ENCODE measurements at places on chromosomes 2 and 18.
A peak's percentile ranks its signal among the peaks of the same experiment; 100 is the strongest.

DNA sequence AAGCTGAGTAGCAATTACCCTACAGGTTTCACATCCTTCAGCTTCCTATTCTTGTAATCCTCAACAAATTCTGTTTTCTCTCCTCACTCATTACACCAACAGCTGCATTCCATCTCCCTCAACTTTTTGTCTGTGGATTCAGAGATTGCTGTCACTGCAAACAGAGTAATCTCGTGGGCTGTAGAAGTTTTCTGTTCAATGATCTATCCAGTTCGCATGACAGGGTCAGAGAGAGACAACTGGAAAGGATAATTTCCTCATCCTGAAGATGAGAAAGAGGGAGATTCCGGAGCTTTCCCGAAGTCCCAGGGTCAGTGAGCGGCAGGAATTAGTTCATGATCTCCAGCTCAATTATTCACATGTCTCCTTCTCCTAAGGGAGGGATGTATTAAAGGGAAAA lies 75.7 kb downstream of the MYO5B start:
- H3K27ac ChIP-seq, result no peak overlapping the region
- H3K36me3 ChIP-seq, result no peaks in the 10 kb centered on the region
- H3K27me3 ChIP-seq, result peaks cover 56% of the 10 kb centered on the region
- DNase-seq, result no peak
- H3K4me3 ChIP-seq, result no peak overlapping the region
- no peaks in the 10 kb centered on the region for H3K4me1 ChIP-seq

DNA sequence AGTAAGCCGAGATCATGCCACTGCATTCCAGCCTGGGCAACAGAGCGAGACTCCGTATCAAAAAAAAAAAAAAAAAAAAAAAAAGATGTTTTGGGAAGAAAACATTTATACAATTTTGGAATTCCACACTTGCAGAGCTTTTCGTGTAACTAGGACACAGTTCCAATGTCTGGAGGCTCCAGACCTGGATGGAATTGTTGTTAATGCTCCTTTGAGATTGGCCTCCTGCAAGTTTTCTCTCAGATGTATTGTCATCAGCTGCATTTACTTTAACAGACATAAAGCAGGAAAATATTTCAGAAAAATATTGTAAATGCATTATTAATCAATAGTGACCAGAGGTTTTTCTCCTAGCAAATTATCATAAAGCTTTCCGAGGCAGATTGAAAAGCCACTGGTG lies 124.1 kb downstream of the RBM43 start:
- H3K27me3 ChIP-seq, result peaks cover 4% of the 10 kb centered on the region
- no peaks in the 10 kb centered on the region for H3K36me3 ChIP-seq
- H3K4me3 ChIP-seq, result no peak overlapping the region
- H3K27ac ChIP-seq, result no peak overlapping the region
- no peak for DNase-seq

DNA sequence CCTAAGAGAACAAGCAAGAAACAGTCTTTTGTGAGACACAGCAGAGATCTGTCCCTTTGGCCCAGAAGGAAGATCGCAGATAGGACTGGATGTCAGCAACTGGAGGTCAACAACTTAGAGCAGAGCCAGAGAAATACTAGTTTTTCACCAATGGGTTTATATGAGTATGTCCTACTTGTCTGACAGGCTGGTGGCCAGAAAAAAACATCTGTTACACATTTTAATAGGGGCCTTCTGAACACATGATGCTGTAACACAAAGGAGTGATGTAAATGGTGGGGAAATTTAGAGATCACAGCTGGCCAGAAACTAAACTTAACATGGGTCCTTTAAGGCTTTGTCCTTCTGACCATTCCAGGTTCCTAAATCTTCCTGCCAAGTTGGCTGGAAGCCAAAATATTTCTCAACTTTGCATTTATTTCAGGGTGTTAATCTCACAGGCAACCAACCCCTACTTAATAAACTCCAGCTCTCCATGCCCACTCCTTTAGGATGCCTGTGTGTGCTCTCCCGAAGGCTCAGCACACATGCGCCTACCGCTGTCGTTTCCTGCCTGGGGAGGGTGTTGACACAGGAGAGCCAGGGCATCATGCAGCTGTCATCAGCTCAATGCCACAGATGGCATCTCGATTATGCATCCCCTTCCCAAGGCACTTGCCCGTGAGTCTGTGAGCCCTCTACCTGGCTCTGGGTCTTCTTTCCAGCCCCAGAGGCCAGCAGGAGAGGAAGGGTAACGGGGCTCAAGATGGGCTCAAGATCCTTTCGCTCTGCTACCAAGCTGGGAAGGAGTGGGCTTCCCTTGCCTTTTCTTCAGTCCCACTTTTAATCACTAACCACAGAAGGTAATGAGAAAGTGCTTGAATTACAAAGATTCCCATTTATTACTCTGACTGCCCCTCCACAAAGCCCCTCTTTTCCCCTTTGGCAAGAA lies 252.5 kb downstream of the ETAA1 start:
- no peaks in the 10 kb centered on the region for H3K4me1 ChIP-seq
- H3K36me3 ChIP-seq, result no peaks in the 10 kb centered on the region

- H3K36me3 ChIP-seq, result no peaks in the 10 kb centered on the region
- peaks cover 38% of the 10 kb centered on the region for H3K4me1 ChIP-seq
- DNase-seq, result no peak
- H3K27ac ChIP-seq, result no peak overlapping the region
These were observed 73.4 kb downstream of the ZNF516 start for GRCh38 chr18:76421685-76422078.

- peaks cover 50% of the 10 kb centered on the region for H3K27me3 ChIP-seq
- no peak for DNase-seq
- no peak overlapping the region for H3K27ac ChIP-seq
- peaks cover 5% of the 10 kb centered on the region for H3K4me1 ChIP-seq
- peaks cover 2% of the 10 kb centered on the region for H3K36me3 ChIP-seq
These were observed 2.7 kb upstream of the PID1 start for GRCh38 chr2:229273723-229274338.

- H3K4me1 ChIP-seq, result no peaks in the 10 kb centered on the region
- DNase-seq, result no peak
- no peak overlapping the region for H3K27ac ChIP-seq
- peaks cover 50% of the 10 kb centered on the region for H3K27me3 ChIP-seq
- H3K36me3 ChIP-seq, result peaks cover 2% of the 10 kb centered on the region
These were observed 39.0 kb upstream of the NEDD4L start for GRCh38 chr18:58005011-58005410.

DNA sequence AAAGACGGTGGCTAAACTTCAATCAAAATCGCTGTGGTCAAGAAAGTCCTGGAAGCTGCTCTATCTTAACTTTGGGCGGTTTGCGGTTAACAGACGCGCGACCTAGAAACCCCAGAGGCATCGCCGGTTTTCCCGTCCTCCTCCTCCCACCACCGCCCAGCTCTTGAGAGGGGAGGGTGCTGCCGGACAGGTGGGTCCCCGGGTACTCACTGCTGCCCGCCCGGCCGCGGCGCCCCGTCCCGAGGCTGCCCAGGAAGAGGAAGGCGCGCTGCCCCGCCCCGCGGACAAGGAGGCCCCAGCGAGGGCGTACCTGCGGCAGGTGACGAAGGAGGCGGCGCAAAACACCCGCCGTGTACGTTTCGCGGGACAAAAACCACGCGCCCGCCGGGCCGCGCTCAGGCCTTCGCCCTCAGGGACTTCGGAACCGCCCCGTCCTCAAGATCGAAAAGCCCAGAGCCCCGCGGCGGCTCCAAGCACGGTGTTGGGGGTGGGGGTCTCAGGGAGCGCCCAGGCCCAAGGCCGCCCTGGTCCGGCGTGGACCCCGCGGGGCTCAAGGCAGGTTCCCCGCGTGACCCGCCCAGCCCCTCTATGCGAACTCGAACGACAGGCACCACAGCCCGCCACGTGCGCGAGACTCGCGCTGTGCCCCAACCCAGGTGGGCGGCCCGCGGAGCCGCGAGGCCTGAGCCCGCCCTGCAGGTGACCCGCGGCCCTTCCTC lies at the start of gene SH3YL1:
Gene SH3YL1, minus strand, starts transcription at position 259 of the 719 bp plus-strand sequence. Its CDS starts 48 bp downstream, at position 211.
- H3K36me3 ChIP-seq, result no peaks in the 10 kb centered on the region
- peak within 1 kb of the TSS; percentile 90 for H3K27ac ChIP-seq
- H3K4me3 ChIP-seq, result peak within 1 kb of the TSS; percentile 92
- H3K27me3 ChIP-seq, result no peaks in the 10 kb centered on the region
- H3K4me1 ChIP-seq, result peaks cover 18% of the 10 kb centered on the region
- DNase-seq, result peak; percentile 61

GRCh38 chr2:97712693-97713295 lies 582 bp upstream of the ZAP70 start:
- peaks cover 18% of the 10 kb centered on the region for H3K36me3 ChIP-seq
- peak; percentile 38 for DNase-seq
- peaks cover 67% of the 10 kb centered on the region for H3K4me1 ChIP-seq
- H3K27me3 ChIP-seq, result no peaks in the 10 kb centered on the region

GRCh38 chr2:16115291-16115690 lies 174.9 kb downstream of the MYCN start:
- no peaks in the 10 kb centered on the region for H3K4me1 ChIP-seq
- no peaks in the 10 kb centered on the region for H3K36me3 ChIP-seq
- no peak for DNase-seq
- H3K27me3 ChIP-seq, result no peaks in the 10 kb centered on the region

DNA sequence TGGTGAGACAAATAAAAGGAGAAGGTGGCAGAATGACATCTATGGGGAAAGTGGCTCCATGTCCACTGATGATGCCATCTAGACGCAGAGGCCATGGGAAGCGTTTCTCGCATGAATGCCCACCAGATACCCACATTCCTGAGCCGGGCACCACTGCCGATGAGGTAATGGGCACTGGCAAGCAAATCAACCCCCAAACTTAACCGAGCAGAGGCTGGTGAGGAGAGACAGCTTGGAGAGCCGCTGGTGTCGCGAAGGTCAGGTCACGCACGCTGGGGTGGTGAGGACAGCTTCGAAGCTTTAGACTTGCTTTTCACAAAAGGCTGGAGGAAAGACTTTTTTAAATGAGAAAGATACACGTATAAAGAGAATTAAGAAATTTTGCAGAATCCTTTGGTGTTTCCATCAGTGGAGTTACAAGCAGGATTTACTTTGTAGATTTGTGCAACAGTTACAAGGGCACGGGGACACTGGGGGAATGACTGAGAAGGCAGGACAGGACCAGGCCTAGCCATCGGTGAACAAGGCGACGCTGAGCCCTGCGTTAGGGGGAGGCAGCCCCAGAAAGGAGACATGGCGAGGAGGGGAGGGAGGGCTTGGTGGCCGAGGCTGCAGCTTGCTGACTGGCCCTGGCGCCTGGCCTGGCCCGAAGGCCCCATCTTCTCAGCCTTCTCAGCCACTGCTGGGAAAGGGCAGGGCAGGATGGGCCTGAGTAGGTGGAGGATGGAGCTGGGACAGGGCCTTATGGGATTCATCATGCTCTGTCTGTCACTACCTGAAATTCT lies 83.9 kb upstream of the HDAC4 start:
- peaks cover 3% of the 10 kb centered on the region for H3K4me1 ChIP-seq
- no peak overlapping the region for H3K4me3 ChIP-seq
- no peak for DNase-seq
- no peak overlapping the region for H3K27ac ChIP-seq
- H3K27me3 ChIP-seq, result peaks cover 32% of the 10 kb centered on the region
- H3K36me3 ChIP-seq, result peaks cover 2% of the 10 kb centered on the region

- H3K4me1 ChIP-seq, result no peaks in the 10 kb centered on the region
- H3K27ac ChIP-seq, result no peak overlapping the region
- no peak for DNase-seq
- H3K36me3 ChIP-seq, result no peaks in the 10 kb centered on the region
- H3K27me3 ChIP-seq, result peaks cover 33% of the 10 kb centered on the region
- no peak overlapping the region for H3K4me3 ChIP-seq
These were observed 5.0 kb upstream of the SERPINB2 start for GRCh38 chr18:63882333-63883141.

DNA sequence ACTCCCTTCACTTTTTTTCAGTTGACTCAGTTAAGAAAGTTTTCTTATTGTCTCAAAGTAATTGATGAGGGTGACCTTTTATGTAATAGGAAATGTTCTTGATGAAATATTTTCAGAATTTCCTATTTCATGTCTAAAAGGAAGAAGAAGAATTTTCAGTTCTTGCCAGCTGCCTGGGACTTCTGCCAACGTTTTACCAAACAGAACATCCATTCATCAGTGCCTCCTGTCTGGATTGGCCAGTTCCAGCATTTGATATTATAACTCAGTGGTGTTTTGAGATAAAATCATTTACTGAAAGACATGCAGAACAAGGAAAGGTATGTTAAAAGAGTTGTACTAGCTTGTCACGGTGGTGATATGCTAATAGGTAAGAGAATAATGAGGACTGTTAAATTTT lies 104.7 kb upstream of the MYO3B start:
- H3K27ac ChIP-seq, result no peak overlapping the region
- H3K27me3 ChIP-seq, result no peaks in the 10 kb centered on the region
- H3K36me3 ChIP-seq, result peaks cover 10% of the 10 kb centered on the region

- peaks cover 11% of the 10 kb centered on the region for H3K27me3 ChIP-seq
- no peak overlapping the region for H3K27ac ChIP-seq
- DNase-seq, result no peak
- no peaks in the 10 kb centered on the region for H3K4me1 ChIP-seq
- no peak overlapping the region for H3K4me3 ChIP-seq
- H3K36me3 ChIP-seq, result no peaks in the 10 kb centered on the region
These were observed 451.3 kb upstream of the FAM98A start for GRCh38 chr2:34050413-34050812.

DNA sequence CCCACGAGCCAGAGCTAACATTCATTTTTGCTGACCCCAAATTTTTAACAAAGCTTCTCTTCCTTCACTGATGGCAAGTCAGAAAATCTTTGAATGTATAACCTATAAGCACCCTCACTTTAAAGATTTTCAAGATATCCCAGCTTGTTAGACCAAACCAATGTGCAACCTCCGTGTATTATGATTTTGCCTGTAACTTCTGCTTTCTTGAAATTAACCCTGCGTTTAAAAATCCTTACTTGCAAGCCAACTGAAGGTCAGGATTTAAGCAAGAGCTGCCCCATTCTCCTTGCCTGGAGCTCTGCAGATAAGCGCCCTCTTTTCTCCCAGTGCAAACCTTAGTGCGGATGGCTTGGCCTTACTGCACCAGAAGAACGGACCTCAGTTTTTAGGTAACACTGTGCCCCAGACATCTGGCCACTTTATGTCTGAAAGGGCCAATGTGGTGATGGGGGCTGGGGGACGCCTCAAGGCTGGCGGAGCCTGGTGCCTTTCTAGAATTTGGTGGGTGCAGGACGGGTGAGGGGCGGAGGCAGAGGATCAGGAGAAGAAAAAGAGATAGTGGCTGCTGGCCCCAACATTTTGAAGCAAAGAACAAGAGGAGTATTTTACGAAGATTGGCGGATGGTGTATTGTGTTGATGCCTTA lies 805 bp upstream of the TNFRSF11A start:
- no peak overlapping the region for H3K27ac ChIP-seq
- peaks cover 2% of the 10 kb centered on the region for H3K36me3 ChIP-seq
- H3K4me3 ChIP-seq, result peak overlapping the region; percentile 84

- peaks cover 2% of the 10 kb centered on the region for H3K36me3 ChIP-seq
- no peak for DNase-seq
- H3K27me3 ChIP-seq, result no peaks in the 10 kb centered on the region
- no peak overlapping the region for H3K4me3 ChIP-seq
These were observed 35.1 kb upstream of the ACVR1 start for GRCh38 chr2:157911246-157911645.

GRCh38 chr2:169073211-169073962 lies 4.0 kb downstream of the DHRS9 start:
- no peaks in the 10 kb centered on the region for H3K36me3 ChIP-seq
- peaks cover 16% of the 10 kb centered on the region for H3K27me3 ChIP-seq
- no peak for DNase-seq
- H3K4me3 ChIP-seq, result no peak overlapping the region
- H3K4me1 ChIP-seq, result no peaks in the 10 kb centered on the region
- no peak overlapping the region for H3K27ac ChIP-seq

Measured in T-helper 17 cell (primary cell).